GM04503 (cell line): ENCODE measurements at places on chromosomes 1 and 21.

- no peak for DNase-seq
Observed at GRCh38 chr1:157360023-157360390, 192.3 kb downstream of the FCRL5 start.

DNA sequence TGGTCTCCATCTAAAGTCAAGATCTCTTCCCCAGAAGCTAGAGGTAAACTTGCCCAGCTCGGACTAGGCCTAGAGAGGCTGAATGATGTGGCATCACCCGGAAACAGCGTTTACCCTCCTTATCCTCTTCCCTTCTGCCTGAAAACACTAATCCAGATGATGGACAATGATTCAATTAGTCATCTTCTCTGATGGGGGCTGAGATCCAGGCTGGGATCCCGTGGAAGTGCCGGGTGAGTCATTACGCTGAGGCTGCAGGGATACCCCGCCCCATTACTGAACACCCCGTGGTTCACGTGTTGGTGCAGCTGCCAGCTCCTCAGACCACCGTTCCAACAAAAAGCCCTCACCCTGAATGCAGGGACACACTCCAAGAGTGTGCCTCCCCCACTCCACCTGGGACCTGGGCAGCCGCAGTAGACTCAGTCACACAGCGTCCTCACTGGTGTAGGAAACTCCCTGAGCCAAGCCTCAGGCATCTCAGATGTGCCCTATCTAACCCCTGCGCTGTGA lies 2.0 kb downstream of the S100A6 start:
- DNase-seq, result peak; percentile 76

GRCh38 chr1:204304067-204304466 lies 55.7 kb downstream of the PLEKHA6 start:
- no peak for DNase-seq

DNA sequence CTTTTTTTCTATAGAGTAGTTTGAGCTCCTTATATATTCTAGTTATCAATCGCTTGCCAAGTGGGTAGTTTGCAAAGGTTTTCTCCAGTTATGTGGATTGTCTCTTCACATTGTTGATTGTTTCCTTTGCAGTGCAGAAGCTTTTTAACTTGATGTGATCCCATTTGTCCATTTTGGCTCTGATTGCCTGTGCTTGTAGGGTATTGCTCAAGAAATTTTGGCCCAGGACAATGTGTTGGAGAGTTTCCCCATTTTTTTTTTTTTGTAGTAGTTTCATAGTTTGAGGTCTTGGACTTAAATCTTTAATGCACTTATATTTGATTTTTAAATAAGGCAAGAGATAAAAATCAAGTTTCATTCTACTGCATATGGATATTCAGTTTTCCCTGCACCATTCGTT lies 774.8 kb upstream of the ADAMTS5 start:
- no peak for DNase-seq

DNA sequence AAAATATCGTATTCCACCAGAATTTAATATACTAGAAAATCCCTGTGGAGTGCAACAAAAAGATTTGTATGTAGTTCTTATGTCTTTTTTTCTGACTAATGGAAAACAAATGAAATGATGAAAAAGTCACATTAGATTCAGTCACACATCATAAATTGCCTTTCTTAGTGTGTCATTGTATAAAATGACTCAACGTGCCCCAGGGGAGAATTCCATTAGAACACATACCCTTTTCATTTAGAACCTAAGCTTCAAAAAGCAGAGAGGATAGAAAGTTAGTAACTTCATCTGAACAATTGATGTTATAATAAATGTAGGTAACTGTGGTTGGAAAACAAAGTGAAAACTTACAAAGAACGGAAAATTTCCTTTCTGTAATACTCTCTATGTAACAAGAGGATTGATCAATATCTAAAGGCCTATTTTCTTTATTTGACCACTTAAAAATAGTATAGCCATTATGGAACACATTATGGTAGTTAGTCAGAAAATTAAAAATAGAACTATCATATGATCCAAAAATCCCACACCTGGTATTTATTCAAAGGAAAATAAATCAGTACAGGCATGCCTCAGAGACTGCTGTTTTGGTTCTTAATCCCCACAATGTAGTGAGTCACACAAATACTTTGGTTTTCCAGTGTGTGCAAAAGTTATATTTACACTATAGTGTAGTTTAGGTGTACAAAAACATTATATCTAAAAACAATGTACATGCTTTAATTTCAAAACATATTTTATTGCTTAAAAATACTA lies 1016.1 kb downstream of the KCNT2 start:
- peak; percentile 71 for DNase-seq

DNA sequence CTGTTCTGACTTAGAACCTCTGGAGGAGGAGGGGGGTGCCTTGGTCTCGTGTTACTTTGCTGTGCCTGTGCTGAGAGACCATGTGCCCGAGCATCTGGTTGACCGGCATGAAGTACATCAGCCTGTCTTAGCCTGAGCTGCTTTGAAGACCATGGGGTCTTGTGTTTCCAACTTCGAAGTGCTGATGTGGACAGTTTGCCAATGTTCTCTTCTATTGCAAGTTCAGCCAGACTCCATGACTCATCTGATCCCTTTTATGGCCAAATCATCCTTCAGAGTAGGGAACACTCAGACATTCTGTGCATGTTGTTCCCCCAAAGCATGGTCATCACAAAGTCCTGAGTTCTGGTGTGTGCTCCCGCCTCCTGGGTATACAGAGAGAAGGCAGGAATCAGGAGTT lies 6.0 kb upstream of the PLA2G2C start:
- DNase-seq, result no peak

DNA sequence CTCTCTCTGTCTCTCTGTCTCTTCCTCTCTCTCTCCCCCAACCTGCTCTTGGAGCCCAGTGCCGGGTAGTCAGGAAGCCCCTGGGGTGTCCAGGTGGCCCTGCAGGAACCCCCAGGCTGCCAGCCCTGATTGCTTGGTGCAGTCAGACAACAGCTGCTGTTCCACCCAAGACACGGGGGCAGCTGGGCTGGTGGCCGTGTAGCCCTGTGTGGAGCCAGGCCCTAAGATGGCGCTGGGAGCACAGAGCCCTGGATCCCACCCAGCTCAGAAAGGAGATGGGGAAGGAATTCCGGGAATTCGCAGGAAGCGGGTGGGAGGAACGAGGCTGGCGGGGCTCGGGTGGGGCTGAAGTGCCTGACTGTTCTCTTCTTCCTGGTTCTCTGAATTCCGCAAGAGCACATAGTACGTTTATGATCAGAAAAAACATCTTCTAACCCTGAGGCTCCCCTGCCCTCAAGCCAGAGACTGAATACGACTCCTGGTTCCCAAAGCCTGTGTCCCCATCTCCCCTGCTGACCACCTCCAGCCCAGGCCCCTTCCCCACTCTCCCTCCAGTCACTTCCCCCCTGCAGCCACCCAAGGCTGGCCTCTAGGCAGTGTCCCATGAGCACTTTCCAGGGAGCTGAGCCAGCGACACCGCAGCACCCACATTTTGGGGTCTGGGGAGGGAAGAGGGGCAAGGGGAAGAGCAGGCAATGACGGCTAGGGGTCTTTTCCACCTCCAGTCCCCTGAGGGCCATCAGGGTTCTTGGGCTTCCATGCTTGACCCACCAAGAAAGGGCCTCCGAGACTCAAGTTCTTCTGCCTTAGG lies 55.0 kb downstream of the WNT9A start:
- no peak for DNase-seq

DNA sequence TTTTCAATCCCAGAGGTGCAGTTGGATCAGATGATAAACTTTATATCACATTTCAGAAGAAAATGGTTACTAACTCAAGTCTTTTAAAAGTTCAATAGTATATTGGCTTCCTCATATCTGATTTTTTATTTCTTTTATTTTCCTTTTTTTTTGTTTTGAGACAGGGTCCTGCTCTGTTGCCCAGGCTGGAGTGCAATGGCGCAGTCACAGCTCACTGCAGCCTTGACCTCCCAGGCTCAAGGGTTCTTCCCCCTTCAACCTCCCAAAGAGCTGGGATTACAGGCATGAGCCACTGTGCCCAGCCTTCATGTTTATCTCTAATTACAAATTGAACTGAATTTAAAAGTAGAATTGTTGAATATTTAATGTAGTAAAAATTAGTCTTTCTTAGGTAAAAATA lies 13.9 kb downstream of the FLVCR1 start:
- no peak for DNase-seq

DNA sequence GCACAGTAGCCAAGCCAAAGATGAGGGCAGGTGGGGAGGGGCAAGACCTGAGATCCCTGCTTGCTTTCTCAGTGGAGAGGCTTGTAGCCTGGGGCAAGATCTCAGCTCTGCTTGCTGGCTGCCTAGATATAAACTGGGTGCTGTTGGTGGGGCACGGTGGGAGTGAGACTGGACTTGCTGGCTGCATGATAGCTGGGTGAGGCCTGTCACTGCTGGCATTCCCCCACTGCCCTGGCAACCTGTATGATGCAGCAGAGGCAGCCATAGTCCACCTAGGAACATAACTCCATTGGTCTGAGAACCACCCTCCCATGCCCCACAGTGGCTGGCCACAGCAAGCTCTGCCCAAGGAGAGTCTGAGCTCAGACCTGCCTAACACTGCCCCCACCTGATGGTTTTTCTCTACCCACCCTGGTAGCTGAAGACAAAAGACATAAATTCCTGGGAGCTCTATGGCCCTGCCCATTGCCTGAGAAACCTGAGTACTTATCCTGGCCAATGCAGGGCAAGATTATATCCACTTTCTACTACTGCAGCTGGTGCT lies 261.9 kb upstream of the DEPDC1 start:
- DNase-seq, result no peak

- DNase-seq, result no peak
Observed at GRCh38 chr1:151713044-151713443, 3.6 kb downstream of the CELF3 start.

DNA sequence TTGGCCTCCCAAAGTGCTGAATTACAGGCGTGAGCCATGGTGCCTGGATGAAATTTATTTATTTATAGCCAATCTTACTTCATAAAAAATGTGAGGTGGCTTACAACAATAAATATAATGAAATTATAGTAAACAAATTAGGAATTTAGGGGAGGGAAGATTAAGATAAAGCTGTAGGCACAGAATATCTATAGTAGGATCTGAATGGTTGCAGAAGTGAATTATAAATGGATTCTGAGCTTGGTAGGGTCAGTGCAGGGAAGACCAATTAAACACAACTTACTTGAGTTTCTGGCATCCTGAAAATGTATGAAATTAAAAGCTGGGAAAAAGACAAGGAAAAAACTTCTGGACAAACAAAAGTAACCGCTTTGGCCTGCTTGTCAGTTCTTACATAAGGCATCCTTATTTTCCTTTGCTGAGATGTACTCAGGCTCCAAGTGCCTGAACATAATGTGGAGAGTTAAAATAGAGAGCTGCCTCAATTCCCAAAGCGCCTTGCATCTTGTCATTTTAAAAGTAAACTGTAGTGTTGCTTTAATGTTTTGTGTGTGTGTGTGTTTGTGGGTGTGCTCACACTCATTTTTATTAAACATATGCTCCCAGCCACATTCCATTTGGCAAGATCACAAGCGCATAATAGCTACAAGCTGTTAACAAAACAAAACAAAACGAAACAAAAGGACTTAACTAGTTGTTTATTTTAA lies 247.3 kb downstream of the S1PR1 start:
- DNase-seq, result no peak

- DNase-seq, result no peak
Observed at GRCh38 chr1:213561870-213562269, 425.9 kb upstream of the PROX1 start.

GRCh38 chr1:87140831-87141540 lies 187.7 kb upstream of the LMO4 start:
- no peak for DNase-seq

DNA sequence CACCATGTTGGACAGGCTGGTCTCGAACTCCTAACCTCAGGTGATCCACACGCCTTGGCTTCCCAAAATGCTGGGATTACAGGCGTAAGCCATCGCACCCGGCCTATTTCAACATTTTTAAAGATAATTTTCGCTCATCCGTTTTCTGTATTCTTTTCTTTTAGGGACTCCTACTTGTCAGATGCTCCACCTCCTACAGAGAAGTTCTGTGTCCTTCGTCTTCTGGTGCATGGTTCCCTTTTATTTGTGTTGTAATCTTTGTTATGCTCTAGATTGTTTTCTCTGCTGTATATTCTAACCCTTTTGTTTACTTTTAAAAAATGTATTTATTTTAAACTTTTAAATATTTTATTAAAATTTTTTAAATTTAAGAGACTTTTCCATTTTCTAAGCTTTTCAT lies 28.4 kb downstream of the CLDN14 start:
- DNase-seq, result no peak

GRCh38 chr21:17472182-17472581 lies 40.7 kb upstream of the CXADR start:
- DNase-seq, result no peak

- DNase-seq, result no peak
Observed at GRCh38 chr1:115144176-115144575, 54.9 kb upstream of the TSPAN2 start.

DNA sequence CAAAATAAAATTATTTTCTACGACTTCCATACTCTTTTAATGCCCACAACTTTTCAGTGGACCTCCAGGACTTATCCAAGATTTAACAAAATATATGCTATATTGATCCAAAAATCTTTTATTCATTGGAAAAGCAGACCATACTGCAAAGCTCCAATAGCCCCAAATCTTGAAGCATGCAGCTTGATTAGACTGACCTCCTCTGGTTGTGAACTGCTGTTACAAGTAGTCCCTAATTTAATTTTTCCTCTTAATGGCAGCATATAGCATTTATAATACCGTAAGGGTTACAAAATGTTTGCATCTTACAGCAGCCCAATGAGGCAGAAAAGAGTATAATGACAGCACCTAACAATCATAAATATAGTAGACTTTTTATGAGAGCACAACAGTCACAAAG lies 49.8 kb downstream of the TPR start:
- DNase-seq, result no peak

DNA sequence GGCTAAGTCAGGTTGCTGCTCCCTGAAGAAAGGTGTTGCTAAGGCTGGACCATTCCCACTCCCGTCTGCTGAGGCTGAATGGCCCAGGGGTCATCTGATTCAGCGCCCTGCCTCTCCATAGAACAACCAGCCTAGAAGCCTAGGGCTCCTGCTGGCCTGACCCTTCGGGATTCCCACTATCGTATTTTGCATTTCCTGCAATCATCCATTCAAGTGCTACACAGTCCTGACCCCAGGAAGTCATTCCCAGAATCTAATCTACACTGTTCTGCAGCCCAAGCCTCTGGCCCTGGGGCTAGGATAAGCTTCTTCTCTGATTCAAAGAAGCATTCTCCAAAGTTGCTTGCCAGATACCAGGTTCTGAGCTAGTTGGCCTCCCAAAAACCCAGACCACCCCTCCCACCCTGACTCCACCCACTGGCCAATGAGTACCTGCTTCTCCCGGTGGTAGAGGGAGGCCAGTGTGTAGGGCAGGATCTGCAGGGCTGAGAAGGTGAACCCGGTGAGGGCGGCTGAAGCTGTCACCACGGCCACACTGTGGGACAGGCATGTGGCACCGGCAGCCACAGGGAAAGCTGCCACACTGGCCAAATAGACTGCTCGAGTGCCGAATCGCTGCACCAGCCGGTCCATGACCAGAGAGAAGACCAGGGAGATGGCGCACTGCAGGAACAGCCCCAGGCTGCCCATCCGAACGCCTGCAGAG lies 18.7 kb downstream of the SLC45A3 start:
- no peak for DNase-seq

DNA sequence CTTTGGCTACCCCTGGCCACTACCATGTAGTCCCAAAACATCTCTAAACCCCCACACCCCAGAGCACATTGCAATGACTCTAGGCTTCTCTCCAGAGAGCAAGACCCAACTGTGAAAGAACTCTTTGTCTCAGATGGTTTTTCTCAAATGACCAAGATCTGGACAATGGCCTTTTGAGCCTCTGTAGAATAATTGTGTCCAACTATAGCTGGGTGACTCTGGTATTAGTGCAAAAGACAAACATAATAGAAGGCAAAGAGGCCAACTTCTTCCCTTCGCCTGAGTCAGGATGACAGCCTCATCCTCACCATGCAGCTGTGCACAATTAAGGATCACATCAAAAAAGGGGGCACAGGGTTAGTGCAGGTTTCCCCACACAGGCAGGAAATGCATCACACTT lies 139.6 kb downstream of the BRINP2 start:
- no peak for DNase-seq
